ENCODE measurements at places on chromosomes 2 and 18. TPM values are rescaled to one million over a fixed set of nuclear protein-coding genes. Genes with fewer than 3 reads are reported as not detected.

POTEI gene
- polyA plus RNA-seq: not detected

XPO1 gene
- 34.3 TPM for polyA plus RNA-seq

EVX2 gene
- polyA plus RNA-seq: not detected

GPR75 gene
- polyA plus RNA-seq: 0.10 TPM

TMEM37 gene
- not detected for polyA plus RNA-seq

REG3A gene
- not detected for polyA plus RNA-seq

TACR1 gene
- not detected for polyA plus RNA-seq

PLA2R1 gene
- not detected for polyA plus RNA-seq

GPR45 gene
- not detected for polyA plus RNA-seq

TTC39C gene
- 21.9 TPM for polyA plus RNA-seq

SERPINB5 gene
- not detected for polyA plus RNA-seq
